Activated CD4-positive, alpha-beta T cell treated with anti-CD3 and anti-CD28 coated beads, Interleukin-10, Interleukin-2, amounts not matched to agents 100 ng/mL and 50 ng/mL, durations not matched to agents 16 hours and 8 hours (primary cell): ENCODE measurements at places on chromosomes 6 and 20.

GRCh38 chr6:27130668-27131428 is 116.7 kb upstream of the PRSS16 start:
- DNase-seq: peak; percentile 40

DNA sequence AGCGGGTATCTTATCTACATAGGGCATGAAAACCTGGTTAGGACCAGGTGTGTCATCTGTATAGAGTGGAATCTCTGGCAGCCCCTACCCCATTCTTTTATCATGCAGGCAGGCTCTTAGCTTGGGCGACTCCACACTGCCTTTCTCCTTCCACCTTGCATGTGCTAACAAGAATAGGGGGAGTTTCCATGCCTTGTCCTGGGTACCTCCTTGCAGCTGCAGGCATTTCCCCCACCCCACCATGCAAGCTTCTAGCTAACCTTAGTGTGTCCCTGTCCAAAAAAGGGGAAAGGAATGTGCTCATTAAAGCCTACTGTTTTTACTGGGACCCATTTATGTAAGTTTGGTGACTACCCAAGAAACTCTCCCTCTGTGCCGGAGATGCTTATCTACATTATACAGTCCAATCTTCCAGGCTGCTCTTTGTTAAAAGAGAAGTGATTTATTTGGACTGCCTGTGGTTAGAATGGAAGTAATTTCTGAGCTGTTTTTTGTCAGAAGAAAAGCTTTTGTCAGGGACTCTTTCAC is 10.5 kb upstream of the CEP43 start:
- DNase-seq: no peak

DNA sequence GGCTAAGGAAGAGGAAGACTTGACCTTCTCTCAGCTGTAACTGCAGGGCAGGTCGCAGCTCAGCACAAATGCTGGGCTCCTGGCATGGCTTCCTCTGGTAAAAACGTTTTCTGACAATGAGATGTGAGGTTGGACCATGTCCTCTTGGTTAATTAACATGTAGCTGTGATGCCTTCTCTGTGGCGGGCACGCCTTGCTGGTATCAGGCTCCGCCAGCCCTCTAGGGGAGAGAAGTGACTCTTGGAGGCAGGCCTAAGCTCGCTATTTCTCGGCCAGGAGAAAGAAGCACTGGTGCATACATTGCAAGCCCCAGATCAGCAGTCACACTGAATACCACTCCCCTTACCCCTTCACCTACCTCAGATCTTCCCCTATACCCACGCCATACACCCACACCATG is 65.0 kb downstream of the QRSL1 start:
- no peak for DNase-seq

- no peak for DNase-seq
These were observed 2.9 kb downstream of the ADGRF5 start for GRCh38 chr6:46918806-46919205.
